Stimulated activated CD8-positive, alpha-beta memory T cell treated with anti-CD3 and anti-CD28 coated beads, Interleukin-15, amount 100 ng/mL, for 4 hours (primary cell): ENCODE measurements at places on chromosomes 5 and 9.

GRCh38 chr9:38043931-38044623 is 24.9 kb downstream of the SHB start:
- DNase-seq: no peak

- DNase-seq: no peak
Measured at GRCh38 chr5:149203921-149204441, 62.7 kb downstream of the ABLIM3 start.

DNA sequence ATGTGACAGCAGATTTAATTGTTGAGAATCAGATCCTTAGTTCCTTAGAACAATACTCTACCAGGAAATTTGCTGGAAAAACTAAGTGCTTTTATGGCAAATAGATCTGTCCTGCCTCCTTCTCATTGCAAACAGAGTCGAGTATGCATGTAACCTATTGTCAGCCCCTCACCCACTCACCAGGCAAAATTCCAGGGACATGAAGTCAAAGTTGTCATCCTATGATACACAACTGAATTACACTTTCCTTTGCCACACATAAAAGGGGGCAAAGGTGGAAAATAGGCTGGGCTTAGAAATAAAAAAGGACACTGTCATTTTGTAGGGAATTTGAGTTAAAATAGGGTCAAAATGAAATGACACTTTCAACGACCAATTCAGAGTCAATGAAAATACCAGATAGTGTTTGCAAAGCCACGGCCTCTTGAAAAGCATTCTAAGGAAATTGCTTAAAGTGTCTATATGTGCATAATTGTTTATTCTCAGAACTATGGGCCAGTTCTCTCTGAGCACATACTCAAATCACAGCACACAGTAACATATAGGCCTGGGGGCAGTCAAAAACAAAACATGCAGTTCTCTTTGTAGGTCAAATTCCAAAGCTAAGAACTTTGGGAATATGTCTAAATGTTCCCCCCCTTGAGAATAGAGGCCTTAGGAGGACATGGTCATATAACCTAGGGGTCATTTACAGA is 452.8 kb downstream of the NFIB start:
- no peak for DNase-seq

- DNase-seq: no peak
Measured at GRCh38 chr9:124098141-124098905, 86.8 kb downstream of the LHX2 start.

DNA sequence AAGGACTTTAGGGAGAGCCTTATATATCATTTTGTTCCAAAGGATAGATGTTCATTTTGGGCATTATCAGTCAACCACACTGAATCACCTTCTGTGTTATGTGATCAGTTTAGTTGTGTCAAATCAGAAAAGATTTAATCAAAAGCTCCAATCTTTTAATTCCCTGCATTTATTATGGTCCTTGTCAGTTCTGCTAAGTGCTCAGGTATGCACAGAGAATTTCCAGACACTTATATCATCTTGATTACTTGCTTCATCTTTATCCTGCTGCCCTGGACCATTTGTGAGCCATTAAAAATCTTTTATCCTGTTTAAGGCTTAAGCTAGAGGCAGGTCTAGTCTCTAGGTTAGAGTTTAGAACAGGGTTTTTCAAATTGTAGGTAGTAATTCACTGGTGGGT is 179.1 kb downstream of the CWC27 start:
- no peak for DNase-seq

- no peak for DNase-seq
Measured at GRCh38 chr9:94757158-94757557, 30.7 kb downstream of the AOPEP start.
